Type B pancreatic cell (in vitro differentiated cells): ENCODE measurements at places on chromosomes 11 and 22. TPM values are rescaled to one million over a fixed set of nuclear protein-coding genes. Genes with fewer than 3 reads are reported as not detected.

The ASPHD2 gene
- 1.1 and 2.4 TPM in 2 replicates for total RNA-seq

The OR4D5 gene
- total RNA-seq: not detected in 2 replicates

The SLC29A2 gene
- total RNA-seq: 22.2 and 31.7 TPM in 2 replicates

The LMO1 gene
- total RNA-seq: 2.1 and 2.7 TPM in 2 replicates

DNA sequence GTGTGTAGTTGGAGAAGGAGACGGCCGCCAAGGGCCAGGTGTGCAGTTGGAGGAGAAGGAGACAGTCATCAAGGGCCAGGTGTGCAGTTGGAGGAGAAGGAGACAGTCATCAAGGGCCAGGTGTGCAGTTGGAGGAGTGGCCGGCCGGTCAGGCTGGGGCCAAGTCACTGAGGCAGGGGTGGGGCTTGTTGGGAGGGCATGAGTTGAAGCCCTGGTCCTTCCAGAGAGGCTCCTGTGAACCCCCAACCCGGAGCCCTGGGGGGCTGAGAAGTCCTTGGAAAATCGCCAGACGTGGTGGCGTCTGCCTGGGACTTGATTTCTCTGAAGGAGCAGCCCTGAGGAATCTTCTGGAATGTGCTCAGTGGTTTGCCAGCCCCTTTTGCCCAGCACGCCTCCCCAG lies 1320.5 kb downstream of the BRD1 start:
- no peak for DNase-seq

GRCh38 chr11:6391537-6392134 lies 1.4 kb downstream of the SMPD1 start:
- no peak for DNase-seq

- DNase-seq: peak; percentile 64
These were observed 3.7 kb downstream of the VSIG10L2 start for GRCh38 chr11:125949271-125950177.

DNA sequence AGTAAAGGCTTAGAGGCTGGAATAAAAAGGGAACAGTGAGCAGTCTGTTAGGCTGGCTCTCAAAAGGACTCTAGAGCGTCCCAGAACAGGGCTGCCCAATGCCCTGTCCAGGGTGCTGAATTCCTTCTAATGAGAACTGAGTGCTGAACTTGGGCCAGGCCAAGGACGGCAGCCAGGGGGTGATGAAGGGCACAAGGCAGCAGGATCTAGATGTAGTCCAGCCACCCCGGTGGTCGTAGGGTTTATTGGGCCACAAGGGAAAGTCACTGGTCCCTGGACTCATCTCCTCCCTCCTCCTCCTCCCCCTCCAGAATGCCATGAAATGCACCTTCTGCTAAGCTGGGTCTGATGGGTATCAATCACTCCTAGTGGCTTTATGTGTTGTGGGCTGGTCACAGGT lies 19.2 kb downstream of the NPTXR start:
- DNase-seq: no peak

DNA sequence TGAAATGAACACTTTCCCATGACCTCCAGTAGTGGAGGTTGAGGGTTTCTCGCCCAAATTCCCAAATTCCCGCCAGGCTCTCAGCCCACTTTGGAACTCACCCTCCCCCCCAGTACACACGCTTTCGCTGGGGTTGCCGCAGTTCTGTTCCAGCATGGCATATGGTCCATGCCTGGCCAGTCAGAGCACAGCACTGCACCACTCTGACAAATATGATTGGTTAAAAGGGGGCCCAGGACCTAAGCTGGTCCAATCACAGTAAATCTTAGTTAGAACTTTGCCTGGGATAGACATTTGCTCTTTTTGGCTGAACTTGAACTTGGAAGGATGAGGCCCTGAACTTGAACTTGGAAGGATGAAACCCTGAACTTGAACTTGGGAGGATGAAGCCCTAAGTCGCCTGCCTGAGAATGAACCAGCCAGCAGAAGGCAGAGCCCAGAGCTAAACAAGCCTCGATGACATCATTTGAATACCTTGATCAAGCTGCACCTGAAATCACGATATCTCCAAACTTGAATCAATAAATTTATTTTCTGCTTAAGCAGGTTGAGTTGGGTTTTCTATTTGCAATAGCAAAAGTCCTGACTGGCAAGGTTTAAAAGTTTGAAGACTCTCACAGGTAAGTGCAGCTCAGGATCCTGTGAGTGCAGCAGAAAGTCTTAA lies 12.6 kb upstream of the SSTR3 start:
- no peak for DNase-seq
